ENCODE measurements at places on chromosomes 3 and 15.

DNA sequence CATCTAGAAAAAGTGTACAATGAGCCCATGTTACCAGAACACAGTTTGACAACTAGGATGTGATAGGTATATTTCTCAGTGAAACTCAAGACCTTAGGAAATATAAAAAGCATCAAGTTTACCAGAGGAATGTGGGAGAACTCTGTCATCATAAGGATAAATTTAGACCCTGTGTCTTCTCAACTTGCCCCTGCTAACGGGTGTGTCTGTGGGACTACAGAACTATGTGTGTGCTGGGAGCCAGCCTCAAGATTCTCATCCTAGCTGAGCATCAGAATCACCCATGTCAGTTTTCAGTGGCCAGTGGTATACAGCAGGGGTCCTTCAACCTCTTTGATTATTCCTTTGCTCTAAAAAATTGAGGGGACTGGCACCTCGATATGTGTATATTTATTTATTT, 393.3 kb downstream of the PLCL2 start:
- no peak for DNase-seq

- DNase-seq = no peak
Observed at GRCh38 chr3:31405515-31405914, 127.2 kb upstream of the STT3B start.

DNA sequence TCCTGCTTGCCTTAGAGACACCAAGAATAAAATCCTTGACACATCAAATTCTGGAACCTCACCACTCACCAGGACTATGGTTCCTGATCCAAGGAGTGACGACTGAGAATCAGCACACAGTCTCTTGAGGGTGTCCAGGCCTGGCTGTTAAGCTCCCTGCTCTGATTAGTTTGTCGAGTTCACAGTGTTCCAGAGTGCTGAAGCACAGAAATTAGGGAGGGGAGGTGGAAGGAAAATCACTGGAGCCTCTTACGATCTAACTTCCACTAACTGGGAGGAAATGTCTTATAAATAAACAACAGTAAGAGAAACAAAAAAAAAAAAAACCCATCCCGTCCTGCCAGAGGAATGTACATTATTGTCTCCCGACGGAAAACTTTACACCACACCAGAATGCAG, 330.2 kb downstream of the TIGIT start:
- no peak for DNase-seq

- no peak for DNase-seq
Observed at GRCh38 chr3:152557302-152557999, 277.5 kb upstream of the P2RY1 start.

DNA sequence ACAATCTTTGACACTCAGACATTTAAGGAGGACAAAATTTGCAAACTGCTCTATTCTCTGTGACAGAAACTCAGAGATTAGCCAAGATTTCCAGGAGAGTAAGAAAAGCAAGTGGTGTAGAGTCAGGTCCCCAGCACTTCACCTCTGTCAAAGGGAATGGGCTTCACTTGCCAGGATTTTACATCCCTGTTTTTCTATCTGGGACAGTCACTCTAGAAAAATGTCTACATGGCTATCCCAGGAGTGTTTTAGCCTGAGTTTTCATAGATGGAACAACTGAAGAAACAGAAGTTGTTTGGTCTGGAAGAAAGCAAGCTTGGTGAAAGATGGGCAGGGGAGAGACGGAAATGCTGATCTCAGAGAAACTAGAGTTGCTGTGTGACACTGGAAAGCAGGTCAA, 3.0 kb downstream of the FAM219B start:
- no peak for DNase-seq

- no peak for DNase-seq
Observed at GRCh38 chr3:166446986-166447385, 609.8 kb upstream of the BCHE start.

- no peak for DNase-seq
Observed at GRCh38 chr15:51224428-51224827, 114.0 kb downstream of the CYP19A1 start.

- DNase-seq = no peak
Observed at GRCh38 chr15:100999369-100999768, 80.2 kb downstream of the LRRK1 start.

DNA sequence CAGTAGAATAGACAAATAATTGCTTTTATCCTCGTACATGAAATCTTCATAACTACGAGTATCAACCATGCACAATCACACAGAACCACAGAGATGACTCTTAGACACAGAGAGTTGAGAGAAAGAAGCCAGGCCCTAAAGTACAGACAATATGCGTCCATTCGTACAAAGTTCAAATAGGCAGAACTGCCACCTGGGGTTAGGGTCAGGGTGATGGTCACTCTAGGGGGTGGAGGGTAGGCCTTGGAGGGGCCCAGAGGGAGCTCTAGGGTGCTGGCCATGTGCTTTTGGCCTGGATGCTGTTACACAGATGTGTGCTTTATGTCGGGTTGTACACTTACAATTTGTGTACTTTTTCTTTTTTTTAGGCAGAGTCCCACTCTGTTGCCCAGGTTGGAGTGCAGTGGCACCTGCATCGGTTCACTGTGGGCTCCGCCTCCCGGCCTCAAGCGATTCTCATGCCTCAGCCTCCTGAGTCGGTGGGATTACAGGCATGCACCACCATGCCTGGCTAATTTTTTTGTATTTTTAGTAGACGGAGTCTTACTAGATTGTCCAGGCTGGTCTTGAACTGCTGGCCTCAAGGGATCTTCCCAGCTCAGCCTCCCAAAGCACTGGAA, 65.9 kb upstream of the KLF13 start:
- no peak for DNase-seq

GRCh38 chr3:157127831-157128767, 31.8 kb downstream of the CCNL1 start:
- DNase-seq = peak; percentile 37

- no peak for DNase-seq
Observed at GRCh38 chr15:67480741-67481140, 40.2 kb upstream of the C15orf61 start.

- peak; percentile 54 for DNase-seq
Observed at GRCh38 chr3:30751610-30752299, 142.7 kb downstream of the GADL1 start.

GRCh38 chr15:60072826-60073465, 68.8 kb downstream of the FOXB1 start:
- no peak for DNase-seq

DNA sequence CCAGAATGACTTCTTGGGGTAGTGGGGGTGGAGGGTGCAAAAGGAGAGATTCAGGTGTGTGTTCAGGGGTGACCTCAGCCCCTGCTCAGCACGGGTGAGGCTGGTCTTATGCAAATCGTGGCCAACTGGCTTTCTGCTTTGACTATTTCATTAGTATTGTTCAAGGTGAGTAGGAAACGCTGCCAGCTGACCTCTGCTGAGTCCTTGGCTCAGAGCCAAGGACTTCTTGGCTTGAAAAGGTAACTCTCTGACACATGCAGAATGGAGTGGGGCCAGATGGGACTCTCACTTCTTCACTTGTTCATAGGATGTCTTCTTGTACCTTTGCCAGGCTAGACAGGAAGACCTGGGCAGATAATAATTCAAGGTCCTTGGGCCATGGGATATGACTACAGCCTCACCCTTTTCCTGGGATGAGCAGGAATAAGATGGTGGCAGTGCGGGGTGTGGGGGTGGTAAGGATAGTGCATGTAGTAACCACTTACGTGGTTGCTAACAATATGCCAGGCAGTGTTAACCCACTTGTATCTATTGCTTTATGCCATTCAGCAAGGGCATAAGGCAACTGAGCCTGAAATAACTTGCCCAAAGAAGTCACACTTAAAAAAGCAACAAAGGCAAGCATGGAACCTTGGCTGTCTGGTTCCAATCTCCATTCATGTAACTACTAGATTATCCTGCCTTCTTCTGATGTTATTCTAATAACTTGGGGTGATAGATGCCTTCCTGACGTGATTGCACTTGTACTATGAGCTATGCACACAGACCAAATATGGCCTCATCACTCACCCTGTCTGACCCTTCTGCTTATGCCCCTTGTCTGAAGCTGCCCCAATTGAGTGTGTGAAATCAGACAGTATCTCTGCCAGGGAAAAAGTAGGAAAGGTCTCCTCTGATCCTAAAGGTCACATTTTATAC, 193.1 kb downstream of the NR1D2 start:
- no peak for DNase-seq

DNA sequence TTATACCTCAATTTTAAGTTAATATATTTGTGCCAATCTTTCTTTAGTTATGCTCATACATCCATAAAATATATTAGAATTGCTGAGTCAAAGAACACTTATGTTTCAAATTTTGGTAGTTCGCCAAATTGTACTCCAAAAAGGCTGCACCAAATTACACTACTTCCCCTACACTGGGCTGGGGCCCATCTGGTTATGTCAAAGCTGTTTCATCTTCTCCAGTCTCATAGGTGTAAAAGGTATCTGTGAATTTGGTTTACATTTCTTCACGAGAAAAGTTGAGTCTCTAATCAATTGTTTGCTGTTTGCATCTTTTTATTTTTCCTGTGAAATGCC, 706 bp downstream of the FSIP1 start:
- DNase-seq = no peak

GRCh38 chr3:29577250-29577649, 296.4 kb downstream of the RBMS3 start:
- no peak for DNase-seq

DNA sequence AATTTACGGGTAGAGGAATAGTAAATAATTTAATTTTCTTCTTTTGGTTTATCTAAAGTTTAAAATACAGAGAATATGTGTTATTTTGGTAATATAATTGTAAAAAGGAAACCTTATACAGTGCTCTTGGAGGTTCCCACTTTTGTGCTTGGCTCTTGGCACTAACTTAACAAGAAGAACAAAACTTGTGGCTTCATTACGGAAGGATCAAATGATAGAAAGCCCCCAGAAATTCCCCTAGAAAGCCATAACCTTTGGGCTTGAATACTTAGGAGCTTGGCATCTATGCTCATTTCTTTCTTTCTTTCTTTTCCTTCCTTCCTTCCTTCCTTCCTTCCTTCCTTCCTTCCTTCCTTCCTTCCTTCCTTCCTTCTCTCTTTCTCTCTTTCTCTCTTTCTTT, 197.5 kb downstream of the SOX2 start:
- DNase-seq = no peak

- no peak for DNase-seq
Observed at GRCh38 chr3:53192608-53193007, 31.6 kb downstream of the PRKCD start.

- DNase-seq = no peak
Observed at GRCh38 chr15:101078669-101079323, 159.6 kb downstream of the LRRK1 start.

- DNase-seq = no peak
Observed at GRCh38 chr15:27850050-27850449, 249.1 kb downstream of the OCA2 start.

DNA sequence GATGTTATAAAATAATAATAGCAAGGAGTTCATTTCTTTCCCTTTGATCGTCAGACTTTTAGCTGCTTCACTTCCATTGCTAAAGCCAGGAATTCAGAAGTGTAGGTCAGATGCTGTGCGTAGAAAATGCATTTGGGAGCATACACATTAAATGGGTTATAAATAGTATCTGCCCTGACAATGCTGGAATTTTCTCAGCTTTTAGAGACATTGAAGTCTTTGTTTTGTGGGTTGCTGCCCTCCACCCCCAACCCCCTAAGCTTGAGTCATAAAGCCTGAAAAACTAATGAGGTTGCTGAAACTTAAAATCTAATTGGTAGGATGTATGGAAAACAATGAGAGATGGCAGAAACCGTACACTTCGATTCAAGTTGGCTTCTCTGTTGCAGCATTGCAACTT, 81.9 kb downstream of the MITF start:
- no peak for DNase-seq

GRCh38 chr15:87747087-87747486, 509.5 kb downstream of the NTRK3 start:
- DNase-seq = no peak

DNA sequence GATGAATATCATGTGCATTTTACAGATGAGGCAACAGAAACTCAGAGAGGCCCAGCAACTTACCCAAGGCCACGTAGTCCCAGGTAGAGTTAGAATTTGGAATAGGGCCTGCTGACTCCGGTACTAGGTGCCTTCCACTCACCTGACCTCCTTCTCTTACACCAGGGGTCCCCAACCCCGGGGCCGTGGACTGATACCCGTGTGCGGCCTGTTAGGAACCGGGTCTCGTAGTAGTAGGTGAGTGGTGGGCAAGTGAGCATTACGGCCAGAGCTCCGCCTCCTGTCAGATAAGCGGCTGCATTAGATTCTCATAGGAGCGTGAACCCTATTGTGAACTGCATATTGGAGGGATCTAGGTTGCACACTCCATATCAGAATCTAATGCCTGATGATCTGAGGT, 64.8 kb downstream of the SMAD3 start:
- no peak for DNase-seq

- DNase-seq = no peak
Observed at GRCh38 chr3:108500728-108501127, 9.7 kb downstream of the MYH15 start.

DNA sequence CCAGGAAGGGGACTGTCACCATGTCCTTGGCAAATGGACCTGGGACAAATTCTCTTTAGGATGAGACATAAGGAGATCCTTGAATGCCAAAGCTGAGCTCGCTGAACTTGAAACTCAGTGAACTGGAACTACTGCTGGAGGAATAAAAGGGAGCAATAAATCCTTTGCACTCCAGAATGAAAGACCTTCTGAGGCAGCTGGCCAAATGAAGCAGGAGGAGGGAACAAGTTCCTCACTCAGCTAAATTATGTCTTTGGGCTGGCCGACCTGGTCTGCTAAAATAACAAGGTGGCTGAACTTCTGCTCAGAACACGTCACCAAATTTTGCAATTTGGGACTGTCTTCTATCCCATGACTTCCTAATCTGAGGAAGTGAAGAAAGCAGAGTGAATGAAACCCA, 314.7 kb downstream of the LPP start:
- peak; percentile 7 for DNase-seq

GRCh38 chr15:35630532-35630931, 84.6 kb upstream of the DPH6 start:
- DNase-seq = no peak

Data from WERI-Rb-1 (cell line).